Breast epithelium (tissue), 4 donors: ENCODE measurements at places on chromosomes 4 and X. TPM values are rescaled to one million over a fixed set of nuclear protein-coding genes. Genes with fewer than 3 reads are reported as not detected.

- no peak for DNase-seq
These were observed 32.3 kb downstream of the RASL11B start for GRCh38 chr4:52894443-52894842.

DNA sequence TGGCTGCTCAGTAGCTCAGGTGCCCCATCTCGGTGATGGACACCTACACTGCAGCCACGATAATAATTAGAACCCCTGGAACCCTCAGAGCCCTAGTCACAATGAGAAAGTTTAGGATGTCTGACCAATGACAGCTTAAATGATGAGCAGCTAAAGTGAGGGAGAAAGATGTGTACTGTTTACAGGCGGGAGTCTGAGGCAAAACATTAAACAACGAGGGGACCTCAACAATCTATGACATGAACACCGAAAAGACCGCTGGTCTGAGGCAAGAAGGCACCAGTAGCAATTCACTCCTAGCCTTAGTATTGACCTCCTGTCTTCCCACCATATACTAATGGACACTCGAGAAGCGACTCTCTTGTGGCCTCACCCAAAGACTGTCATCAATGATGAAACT lies 369.5 kb upstream of the SMIM31 start:
- DNase-seq: no peak

Gene DOCK11
- total RNA-seq: 26.9 TPM

DNA sequence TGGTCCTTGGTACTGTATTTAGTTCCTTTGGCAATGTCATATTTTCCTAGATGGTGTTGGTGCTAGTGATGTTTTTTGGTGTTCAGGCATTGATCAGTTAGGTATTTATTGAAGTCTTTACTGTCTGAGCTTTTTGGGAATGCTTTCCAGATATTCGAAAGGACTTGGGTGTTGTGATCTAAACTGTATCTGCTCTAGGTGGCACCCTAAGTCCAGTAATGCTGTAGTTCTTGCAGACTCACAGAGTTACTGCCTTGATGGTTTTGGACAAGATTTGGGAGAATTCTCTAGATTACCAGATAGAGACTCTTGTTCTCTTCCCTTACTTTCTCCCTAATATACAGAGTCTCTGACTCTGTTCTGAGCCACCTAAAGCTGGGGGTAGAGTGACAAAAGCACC lies 513.6 kb upstream of the PITX2 start:
- DNase-seq: no peak

- DNase-seq: no peak
These were observed 7.9 kb upstream of the ADAM29 start for GRCh38 chr4:174910271-174910670.

Gene RPA4
- 2.3 TPM for total RNA-seq

Gene GAGE12E
- total RNA-seq: not detected

GRCh38 chrX:2819345-2820135 lies 9.2 kb upstream of the GYG2 start:
- DNase-seq: no peak

DNA sequence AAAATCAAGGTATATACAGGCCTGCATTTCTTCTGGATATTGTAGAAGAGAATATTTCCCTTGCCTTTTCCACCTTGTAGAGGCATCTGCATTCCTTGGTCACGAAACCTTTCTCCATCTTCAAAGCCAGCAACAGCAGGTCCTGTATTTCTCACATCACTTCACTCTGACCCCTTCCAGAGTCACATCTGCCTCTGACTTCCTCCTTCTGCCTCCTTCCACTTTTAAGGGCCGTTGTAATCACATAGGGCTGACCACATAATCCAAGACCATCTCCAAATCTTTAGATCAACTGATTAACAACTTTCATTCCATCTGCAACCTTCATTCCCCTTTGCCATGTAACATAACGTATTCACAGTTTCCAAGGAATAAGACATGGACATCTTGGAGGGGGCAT lies 38.3 kb upstream of the NDP start:
- no peak for DNase-seq

Gene PAGE5
- total RNA-seq: not detected

Gene MND1
- total RNA-seq: 0.64 TPM

Gene FRMD7
- not detected for total RNA-seq

DNA sequence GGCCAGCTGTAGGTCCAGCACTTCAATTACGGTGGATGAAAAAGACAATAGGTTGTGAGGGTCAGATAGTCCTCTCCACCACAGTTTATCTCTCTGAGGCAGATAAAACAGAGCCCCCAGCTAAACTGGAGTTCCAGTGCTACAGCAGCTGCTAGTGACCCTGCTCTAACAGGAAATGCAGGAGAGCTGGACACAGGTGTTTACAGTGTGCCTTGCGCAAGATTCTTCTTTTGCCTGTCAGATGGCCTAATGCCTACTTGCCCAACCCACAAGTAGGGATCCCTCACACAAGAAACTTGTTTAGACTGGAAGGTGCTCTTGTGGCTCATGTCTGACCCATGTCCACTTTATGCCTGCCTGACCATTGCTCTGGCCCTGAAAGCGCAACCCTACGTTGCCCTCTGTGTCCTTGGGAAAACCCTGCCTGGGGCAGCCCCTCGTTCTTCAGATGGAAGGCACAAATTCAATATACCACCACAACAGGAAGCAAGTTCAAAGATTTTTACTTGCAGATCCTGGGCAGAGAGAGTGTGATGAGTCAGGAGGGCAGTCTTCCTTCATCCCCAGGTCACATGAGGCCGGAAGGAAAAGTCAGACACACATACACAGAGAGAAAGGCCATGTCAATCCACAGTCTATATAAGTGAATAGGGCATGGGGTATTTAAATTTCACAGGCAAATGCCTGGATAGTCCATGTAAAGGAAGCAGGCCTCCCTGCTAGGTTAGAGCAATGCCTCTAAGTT lies 105.1 kb upstream of the ADGRL3 start:
- no peak for DNase-seq

GRCh38 chr4:162475246-162475645 lies 311.4 kb upstream of the FSTL5 start:
- no peak for DNase-seq

DNA sequence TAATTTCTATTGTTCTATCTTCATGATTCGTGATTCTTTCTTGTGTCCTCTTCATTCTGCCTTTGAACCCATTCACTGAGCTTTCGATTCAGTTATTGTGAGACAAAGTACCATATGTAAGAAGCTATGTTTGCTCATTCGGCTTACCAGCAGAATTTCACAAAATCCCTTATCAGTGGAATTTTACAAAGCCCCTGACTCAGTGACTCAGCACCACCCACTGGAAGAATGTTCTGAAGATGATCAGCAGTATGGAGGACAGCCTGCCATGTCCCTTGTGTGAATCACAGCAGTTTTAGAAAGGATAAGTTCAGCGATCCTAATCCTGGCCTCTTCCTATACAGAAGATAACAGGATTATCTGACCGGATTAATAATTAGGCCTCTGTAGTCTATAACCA lies 5.8 kb upstream of the UXT start:
- no peak for DNase-seq

GRCh38 chr4:104942990-104943743 lies 203.5 kb upstream of the TET2 start:
- no peak for DNase-seq

DNA sequence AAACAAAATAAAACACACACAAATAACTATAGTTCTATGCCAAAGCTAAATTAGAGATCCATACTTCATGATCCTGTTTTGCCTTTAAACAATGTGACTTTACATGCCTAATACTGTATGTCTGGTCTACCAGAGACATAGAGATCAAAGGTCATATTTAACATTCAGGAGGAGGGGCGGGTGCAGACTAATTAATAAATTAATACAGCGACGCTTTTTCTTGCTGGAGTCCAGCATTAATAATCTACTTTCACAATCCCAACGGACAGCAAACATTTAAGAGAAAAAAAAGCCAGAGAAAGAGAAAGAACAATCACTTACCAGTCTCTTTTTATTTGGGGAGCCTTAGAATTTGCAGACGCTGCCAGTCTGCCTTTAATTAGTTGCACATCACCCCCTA lies 509 bp downstream of the CXXC4 start:
- no peak for DNase-seq

Gene TLR6
- total RNA-seq: 5.2 TPM

DNA sequence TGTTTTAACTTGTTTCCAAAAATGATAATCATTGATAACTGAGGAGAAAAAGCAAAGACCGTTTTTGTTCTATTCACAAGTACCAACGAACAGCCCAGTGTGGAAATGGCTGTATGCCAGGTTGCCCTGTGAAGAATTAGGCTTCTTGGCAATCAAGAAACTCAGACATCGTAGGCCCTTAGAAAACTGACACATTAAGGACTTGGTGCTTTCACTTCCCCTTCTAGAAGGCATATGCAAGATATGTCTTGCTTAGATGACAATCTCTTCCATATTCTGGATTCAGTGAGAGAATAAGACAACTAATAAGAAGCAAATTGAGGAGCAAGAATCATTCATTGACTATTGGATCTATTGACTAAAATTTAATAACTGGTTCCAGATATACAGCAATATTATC lies 56.6 kb downstream of the ANAPC10 start:
- no peak for DNase-seq

Gene CCNB3
- total RNA-seq: 1.3 TPM

GRCh38 chr4:143641361-143641760 lies 59.1 kb downstream of the FREM3 start:
- no peak for DNase-seq

DNA sequence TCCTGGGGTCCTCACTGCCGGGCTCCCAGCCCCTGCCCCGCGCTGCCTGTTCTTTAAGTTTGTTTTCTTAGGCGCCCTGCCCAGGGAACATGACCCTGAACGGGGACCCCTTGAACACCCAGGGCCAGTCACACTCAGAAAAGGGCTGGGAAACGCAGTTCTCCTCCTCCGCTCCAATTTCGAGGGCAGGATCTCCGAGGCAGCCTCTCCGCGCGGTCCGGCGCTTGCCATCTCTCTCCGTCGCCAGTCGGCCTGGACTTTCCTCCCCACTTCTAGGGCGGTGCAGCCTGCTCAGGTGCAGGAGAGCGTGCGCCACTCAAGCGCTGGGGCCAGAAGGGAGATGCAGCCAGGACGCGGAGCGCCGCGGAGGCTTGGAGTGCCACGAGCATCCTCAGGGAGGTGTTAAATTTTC lies 9.9 kb downstream of the PRDM8 start:
- no peak for DNase-seq

Gene IQCM
- total RNA-seq: not detected

DNA sequence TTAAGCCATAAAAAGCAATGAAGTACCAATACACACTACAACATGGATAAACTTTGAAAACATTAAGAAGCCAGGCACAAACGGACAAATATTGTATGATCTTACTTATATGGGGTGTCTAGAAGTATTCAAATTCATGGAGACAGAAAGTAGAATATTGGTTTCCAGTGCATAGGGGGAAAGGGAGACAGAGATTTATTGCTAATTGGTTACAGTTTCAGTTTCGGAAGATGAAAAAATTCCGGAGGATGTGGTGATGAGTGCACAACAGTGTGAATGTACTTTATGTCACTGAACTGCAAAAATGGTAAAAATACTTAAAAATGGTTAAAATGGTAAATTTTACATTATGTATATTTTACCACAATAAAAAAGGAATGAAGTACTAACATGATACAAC lies 5.1 kb upstream of the PRDX4 start:
- no peak for DNase-seq

- DNase-seq: no peak
These were observed 857.4 kb upstream of the HTR2C start for GRCh38 chrX:113726466-113726865.
